Heart left ventricle (tissue), 16 donors: ENCODE measurements at places on chromosomes 16 and 17. TPM values are rescaled to one million over a fixed set of nuclear protein-coding genes. Genes with fewer than 3 reads are reported as not detected.

The USP6 gene
- 0.04 TPM for polyA plus RNA-seq

The KRTAP2-2 gene
- polyA plus RNA-seq: not detected

DNA sequence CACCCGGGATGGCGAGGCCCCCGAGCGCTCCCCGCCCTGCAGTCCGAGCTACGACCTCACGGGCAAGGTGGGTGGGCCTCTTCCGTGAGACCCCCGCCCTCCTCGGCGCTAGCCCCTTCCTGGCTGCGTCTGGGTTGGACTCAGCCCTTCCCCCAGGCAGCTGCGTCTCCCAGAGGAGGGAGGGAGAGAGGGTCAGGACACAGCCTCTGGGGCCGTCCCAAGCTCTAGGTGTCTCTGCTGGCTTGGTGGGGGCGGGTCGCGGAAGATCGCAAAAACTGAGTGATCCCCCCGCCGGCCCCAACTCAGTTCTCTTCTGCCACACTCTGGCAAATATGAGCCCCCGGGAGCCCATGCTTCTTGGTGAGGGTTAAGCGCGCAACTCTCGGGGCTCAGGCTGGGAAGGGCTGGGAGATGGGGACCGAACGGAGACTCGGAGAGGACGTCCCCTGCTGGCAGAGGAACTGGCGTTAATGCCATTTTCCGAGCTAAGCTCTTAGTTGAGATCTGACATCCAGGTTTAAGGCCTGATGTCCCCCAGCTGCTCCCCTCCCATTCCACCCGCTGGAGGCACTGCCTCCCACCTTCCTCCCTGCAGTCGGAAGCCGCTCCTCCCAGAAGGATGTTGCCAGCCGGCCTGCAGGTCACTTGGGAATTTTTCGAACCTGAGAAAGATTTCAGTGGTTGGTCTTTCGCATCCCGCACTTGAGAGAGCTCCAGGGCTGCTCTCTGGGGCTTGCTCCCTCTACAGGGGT, 419 bp downstream of the RAB37 start:
- no peak for DNase-seq

GRCh38 chr16:57426356-57426755, 20.8 kb downstream of the CIAPIN1 start:
- DNase-seq: no peak

GRCh38 chr16:11391576-11391975, 46.3 kb downstream of the RMI2 start:
- no peak for DNase-seq

GRCh38 chr17:36131421-36131820, 27.8 kb downstream of the CCL4 start:
- no peak for DNase-seq

- no peak for DNase-seq
These were observed 30.2 kb downstream of the LLGL2 start for GRCh38 chr17:75555679-75556153.
